ENCODE measurements at places on chromosomes 1 and 21.

DNA sequence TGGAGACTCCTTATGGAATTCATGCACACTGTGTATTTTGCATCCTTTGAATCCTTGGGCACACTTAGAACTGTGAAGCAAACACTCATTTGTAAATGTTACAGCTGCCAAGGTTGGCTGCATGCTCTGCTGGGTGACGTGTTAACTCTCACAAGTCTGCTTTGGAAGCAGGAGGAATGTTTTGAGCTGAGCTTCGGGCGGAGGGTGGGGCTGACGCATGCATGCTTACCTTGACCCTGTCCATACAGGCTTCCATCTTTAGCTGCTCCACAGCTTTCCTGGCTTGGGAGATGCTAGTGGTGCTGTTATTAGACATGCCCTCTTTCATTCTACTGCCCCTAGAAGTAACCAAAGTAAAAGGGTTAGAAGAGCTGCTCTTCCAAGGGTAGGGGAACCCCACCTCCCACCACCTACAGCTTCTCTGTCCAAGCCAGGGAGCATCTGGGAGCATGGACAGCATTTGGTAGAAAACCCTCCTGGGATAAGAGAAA is 66.0 kb downstream of the GNG4 start:
- DNase-seq = peak; percentile 67

- DNase-seq = no peak
These were observed 605.3 kb downstream of the KCNT2 start for GRCh38 chr1:196002906-196003305.

- DNase-seq = no peak
These were observed 68.7 kb downstream of the KCNN3 start for GRCh38 chr1:154801234-154802011.

- DNase-seq = no peak
These were observed 140.7 kb downstream of the SLC45A1 start for GRCh38 chr1:8458607-8459006.

DNA sequence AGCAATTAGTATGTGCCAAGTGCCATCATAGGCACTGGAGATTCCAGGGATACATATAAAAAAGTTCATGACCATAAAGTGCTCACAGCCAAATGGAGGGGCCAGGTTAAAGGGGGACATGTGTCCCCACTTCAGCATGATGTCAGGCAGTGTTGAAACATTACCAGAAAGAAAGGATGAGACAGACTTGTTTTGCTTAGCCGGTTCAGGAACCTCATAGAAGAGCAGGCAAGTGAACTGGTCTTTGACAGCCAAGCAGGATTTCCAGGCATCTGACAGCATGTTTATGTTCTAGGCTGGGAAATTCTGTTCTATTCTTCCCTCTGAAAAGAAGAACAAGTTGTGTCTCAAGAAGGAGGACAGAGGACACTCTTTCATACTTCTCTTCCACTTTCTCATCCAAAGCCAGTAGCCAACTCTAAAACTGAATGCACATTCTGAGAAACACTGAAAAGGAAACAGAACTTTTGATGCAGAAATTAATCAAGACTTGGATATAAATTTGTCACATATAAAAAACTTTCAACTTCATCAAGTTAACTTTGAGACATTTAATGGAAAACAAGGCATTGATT is 39.7 kb downstream of the GLUL start:
- no peak for DNase-seq

GRCh38 chr1:67683316-67683715 is 1.7 kb upstream of the GADD45A start:
- no peak for DNase-seq

DNA sequence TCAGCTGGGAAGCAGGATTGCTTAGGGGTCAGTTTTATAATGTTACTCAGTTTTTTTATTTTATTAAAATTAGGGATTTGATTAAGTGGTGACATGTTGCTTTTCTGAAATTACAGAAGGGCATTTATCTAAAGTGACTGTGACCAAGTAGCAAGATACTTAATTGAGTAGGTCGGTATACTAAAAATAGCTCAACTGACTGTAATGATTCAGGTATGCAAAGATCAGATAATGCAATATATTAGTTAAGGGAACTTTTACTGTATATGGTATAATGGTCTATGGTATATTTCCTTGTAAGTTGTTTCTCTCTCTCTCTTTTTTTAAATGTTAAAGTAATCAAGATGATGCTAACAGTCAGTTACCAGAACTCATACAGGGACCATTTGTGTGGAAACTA is 26.2 kb downstream of the RLF start:
- DNase-seq = no peak

DNA sequence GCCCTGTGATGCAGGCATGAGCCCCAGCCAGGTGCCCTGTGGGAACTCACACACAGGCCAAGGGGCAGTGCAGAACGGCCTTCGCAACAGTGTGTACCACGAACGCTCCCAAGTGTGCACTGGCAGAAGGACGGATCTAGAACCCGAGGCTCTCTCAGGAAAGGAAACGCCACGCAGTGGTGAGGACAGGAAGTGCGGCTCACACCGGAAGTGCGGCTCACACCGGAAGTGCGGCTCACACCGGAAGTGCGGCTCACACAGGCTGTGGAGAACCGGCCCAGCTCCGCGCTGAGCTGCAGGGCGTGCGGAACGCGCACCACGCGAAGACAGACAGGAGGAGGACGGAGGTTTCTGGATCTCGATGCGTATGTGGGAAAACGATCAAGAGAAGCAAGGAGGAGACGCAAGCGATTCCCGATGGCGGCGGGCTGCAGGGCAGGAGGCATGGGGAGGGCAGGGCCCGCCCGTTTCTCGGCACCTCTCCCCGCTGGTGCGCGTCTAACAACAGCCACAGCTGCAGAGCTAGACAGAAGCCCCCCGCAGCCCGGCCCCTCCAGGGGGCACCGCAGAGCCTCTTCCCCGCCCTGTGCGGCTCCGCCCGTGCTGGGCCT is 35.9 kb upstream of the TMEM52 start:
- DNase-seq = no peak

DNA sequence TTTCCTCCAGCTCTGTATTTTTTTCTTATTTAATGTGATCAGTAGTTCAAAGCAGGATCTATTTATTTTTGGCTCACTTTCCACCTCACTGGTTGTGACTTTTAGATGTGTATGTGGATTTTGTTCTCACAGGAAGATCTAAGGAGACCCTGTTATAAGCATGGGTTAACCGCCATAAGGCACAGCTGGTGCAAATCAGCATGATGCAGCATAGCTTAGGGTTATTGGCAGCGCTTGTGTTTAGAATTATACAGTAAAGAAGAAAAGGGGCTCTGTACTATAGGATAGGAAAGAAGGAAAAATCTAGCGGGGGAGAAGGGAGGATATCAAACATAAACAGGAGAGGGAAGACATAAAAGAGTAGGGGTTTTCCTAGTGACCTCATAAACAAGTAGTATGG is 26.9 kb upstream of the RGL1 start:
- no peak for DNase-seq

- DNase-seq = no peak
These were observed 23.0 kb downstream of the SLAMF1 start for GRCh38 chr1:160623862-160624261.

- peak; percentile 73 for DNase-seq
These were observed at the start of gene UBASH3A for GRCh38 chr21:42403611-42404231. Gene UBASH3A (plus strand): TSS chr21:42403902. CDS start chr21:42403946, 44 bp downstream.

DNA sequence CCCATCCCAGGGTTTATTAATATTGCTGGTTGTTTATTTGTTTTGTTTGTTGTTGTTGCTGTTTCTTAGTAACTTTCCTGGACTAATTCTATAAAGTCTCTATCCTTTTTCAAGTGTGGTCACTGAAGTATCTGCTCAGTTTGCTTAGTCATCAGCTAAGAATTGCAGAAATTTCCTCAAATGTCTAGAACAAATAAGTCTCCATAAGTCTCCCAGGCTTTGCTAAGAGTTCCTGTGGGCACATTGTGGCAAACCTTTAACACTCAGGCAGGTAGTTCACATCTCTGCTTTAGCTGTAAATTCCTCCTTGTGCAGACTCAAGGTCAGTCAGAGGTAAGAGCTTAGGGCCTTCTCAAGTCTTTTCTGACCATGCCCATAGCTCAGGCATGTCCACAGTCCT is 38.9 kb upstream of the C1orf185 start:
- no peak for DNase-seq

DNA sequence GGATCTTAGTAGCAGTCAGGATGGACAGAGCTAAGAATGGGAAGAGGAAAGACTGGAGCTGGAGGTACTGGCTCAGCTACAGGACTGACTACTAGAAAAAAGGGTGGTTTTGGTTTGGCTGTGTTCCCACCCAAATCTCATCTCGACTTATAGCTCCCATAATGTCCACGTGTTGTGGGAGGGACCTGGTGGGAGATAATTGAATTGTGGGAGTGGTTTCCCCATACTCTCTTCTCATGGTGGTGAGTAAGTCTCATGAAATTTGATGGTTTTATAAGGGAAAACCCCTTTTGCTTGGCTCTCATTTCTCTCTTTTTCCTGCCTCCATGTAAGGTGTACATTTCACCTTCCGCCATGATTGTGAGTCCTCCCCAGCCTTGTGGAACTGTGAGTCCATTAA is 466.5 kb upstream of the DEPDC1 start:
- no peak for DNase-seq

DNA sequence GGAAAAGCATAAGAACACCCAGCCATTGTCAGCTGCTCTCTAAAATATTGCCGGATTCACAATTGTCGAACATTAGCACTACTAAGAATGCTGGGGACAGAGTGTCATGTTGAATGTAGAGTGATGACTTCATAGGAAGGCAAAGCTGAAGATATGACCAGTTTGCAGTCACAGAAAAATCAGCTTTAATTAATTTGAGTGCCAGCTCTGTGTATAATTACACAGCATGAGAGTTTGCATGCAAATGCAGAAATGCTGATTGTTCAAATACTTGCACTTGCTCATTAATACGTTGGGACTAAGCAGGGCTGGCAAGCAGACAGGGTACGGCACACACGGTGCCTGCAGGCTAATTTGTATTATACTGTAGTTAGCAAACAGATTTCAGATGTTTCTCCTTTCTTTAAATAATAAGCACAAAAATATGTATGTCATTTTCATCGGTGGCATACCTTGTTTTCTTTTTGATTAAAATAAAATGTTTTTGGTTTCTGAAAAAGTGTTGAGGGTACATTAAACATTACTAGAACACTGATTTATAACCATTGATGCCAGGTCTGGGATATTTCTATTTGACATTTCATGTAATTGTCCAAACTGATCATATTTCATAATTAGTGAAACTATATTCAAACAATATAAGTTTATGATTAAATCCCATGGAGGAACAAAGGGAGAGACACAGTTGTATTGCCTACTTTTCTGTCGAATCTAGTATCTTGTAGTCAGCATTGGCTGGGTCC is 99.8 kb upstream of the ADGRL2 start:
- no peak for DNase-seq

DNA sequence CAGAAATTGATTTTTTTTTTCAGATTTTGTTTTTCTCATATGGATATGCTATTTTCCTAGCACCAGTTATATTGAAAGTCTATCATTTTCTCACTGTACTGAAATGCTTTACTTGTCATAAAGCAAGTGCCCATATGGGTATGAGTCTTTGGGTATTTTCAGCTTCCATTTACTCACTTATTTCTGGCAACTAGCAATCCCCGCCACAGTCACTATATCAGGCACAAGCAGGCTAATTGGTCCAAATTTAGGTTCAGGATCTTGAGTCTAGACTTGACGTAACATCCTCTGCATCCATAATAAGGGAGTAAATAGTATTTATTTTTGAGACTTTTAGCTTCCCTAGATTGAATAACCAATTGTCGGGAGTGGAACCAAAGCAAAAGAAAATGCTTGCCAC is 2.1 kb downstream of the OR10X1 start:
- DNase-seq = no peak

DNA sequence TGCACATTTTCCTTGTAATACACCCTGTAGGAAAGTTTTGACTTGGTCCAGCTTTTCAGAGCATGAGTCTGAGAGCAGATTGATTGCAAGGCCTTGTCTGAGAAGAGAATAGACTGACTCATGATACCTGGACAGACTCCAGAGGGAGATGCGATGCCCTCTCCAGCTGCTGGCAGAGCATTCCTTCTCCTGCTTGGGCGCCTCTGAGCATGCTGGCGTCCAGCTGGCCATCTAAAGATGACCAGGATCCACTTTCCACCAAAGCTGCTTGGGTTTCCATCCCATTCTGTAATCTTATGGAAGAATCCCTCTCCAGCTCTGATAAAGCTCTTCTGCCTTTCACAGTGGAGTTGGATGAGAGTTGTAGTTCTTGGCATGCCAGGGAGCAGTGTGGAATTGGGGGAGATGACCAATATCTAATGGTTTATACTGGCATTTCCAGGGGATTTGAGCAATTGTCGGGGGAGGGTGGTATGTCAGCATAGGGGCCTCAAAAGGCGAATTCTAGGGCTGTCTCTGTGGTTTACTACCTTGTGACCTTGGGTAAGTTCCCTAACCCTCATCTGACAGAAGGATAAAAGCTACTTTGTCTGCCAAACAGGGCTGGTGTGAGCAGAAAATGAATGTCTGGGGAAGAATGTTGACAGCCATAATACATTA is 19.5 kb downstream of the SZRD1 start:
- DNase-seq = no peak
